ENCODE measurements at places on chromosomes 4 and X.

DNA sequence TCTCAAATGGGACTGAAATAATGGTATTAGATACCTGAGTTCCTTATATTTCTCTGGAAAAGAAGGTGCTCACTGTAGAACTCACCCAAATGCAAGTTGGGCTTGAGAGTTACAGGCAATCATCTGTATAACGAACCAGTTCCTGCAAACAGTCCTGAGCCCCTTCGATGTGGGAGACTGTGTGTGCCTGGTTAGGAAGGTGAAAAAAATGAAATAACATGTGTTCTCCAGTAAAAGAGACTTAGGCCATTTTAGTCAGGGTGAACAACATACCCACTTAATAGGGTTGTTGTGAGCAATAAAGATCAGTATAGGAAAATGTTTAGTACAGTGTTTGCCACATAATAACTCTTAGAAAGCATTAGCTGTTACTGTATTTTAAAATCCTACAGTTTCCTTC is 23.4 kb downstream of the STIM2 start:
- no peak for DNase-seq

GRCh38 chr4:148716431-148717052 is 274.3 kb upstream of the NR3C2 start:
- DNase-seq, result no peak

DNA sequence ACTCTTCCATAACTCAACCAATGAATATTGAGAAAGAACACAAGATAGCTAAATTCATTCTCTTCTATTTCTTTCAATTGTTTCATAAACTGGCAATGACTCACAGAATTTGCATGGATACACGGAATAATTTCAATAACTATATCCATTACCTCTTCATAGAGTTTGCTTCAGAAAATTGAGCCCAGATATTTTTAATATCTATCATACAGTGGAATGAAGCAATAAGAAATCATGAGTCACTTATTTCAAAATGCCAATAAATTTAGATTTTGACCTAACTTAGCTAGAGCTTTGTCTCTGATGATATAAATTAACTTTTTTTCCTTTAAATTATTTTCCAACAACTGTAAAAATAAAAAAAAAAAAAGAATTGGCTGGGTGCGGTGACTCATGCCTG is 22.2 kb upstream of the MANBA start:
- no peak for DNase-seq

DNA sequence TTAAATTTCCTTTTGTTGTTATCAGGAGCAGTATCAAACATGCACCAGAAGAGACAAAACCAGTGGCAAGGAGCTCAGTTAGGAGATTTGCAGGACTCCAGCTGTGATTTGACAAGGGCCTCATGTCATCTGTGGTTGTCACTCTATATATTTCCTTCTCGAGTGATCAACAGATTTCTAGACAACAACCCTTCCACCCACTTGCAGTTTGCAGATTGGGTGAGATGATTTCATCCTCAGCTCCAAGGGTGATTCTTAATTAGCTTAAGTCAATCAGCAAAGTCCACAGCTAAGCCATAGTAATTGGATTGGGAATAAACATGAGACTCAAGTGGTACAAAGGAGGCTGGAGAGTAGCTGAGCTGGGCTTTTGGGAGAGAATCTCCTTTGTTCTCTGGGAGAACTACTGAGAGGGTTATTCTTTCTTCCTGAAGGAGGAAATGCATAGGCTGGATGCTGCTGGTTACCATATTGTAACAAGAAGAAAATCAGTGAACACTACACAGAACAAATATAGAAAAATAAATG is 192.8 kb downstream of the PPARGC1A start:
- no peak for DNase-seq

GRCh38 chrX:118702741-118703140 is 24.7 kb upstream of the IL13RA1 start:
- peak; percentile 22 for DNase-seq

DNA sequence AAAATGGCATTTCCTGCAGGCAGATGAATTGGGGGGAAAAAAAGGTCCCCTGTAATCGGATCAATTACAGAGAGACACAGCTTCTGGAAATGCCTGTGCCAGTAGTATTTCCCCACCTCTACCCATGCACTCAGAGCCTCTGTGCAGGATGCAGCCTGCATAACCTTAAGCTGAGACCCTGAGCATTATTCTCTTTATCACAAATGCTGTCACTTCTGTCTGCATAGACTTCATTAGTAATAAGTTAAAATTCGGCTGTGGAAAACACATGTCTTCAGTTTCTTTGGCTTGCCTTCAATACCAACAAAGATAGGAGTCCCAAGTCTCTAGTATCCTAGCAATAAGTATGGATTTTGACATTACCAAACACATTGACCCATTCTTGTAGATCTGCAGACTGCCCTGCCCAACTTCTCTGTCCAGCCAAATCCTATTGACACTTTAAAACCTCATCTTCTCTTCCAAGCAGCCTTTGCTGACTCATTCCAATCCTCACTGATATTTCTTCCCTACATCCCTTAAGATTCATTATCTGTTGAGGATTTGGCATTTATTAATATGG is 70.8 kb downstream of the LUZP4 start:
- DNase-seq, result no peak

DNA sequence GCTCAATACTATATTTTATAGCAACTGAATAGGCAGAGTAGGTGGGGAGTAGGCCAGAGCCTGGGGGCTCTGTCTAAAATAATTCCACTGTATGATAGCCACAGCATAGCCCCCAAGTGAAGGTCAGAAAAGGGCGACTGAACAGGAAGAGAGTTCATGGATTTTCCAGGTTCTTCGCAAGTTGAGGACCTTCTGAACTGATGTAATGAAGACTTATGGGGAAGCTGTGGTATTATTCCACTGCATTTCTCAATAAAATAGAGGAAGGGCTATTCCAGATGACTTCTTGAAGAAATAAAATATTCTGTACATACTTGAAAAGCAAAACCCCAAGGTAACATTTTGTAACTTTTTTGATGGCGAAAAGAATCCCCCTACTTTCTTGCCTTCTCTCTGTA is 231.4 kb upstream of the GPC4 start:
- DNase-seq, result no peak

DNA sequence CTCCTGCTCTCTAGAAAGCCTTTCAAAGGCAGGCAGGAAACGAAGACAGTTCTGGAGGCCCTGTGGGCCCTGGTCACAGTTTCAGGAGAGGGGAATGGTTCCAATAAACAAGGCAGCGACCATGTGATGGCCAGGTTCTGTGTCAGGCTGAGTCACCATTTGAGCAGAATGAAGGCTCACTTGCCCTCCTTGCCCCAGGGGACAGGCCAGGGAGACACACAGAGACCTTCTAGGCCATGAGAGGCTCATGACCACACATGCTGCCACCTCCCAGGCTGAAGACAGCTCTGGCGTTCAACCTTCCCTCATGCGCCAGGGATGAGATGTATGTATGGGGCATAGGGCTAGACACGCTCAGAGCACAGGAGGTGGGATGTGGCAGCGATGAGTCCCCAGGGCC is 22.9 kb upstream of the TRIM2 start:
- DNase-seq, result no peak

- DNase-seq, result no peak
Observed at GRCh38 chr4:1021386-1022050, 10.1 kb downstream of the FGFRL1 start.

GRCh38 chr4:86972997-86973396 is 38.2 kb downstream of the AFF1 start:
- no peak for DNase-seq

DNA sequence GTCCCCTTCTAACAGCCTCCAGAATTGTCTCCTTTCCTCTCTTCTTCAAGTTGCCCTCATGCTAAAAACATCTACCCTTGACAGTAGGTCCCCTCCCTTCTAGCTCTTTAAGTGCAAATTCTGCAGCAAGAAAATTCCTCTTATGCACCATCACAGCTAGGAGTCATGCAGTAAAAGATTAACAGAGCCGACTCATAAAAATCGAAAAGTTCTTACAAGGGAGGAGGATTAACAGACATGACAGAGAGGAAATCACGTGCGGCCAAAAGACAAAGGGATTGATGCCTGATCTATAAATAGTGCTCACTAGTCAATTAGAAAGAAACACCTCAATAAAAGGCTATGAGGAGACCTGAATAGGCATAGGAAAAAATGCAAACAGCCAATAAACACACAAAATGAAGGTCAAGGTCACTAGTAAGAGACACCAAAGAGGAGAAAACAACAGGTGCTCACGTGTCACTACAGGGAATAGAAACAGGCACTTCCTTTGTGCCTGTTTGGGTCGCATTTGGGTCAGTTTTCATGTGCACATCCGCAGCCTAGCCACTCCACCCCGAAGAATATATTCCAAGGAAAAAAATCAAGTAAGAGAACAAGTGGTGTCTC is 3.4 kb downstream of the RNF212 start:
- no peak for DNase-seq
